ENCODE measurements at places on chromosomes 12 and 14. TPM values are rescaled to one million over a fixed set of nuclear protein-coding genes. Genes with fewer than 3 reads are reported as not detected.

DENR gene
- 26.3 TPM for total RNA-seq

CTSG gene
- not detected for total RNA-seq

CORO1C gene
- 269 TPM for total RNA-seq

NELL2 gene
- total RNA-seq = not detected

POTEG gene
- total RNA-seq = not detected

DRAM1 gene
- 32.7 TPM for total RNA-seq

CNTN1 gene
- 1.8 TPM for total RNA-seq

GLS2 gene
- 0.13 TPM for total RNA-seq

CDCA4 gene
- 10.0 TPM for total RNA-seq

ADAM21 gene
- total RNA-seq = 0.86 TPM

RND1 gene
- 0.26 TPM for total RNA-seq

TMEM30B gene
- total RNA-seq = 0.86 TPM

OAS3 gene
- 5.5 TPM for total RNA-seq

PTHLH gene
- total RNA-seq = 1.6 TPM

ANKRD33 gene
- 0.03 TPM for total RNA-seq

HSPA2 gene
- 23.3 TPM for total RNA-seq

CLBA1 gene
- total RNA-seq = 12.1 TPM

KRT74 gene
- not detected for total RNA-seq

USP44 gene
- total RNA-seq = 0.69 TPM

GALNT8 gene
- total RNA-seq = not detected

E2F7 gene
- total RNA-seq = 16.7 TPM

IFNG gene
- not detected for total RNA-seq

WNT1 gene
- total RNA-seq = not detected

PLCZ1 gene
- total RNA-seq = not detected

RPL6 gene
- 807 TPM for total RNA-seq

ADAMTS20 gene
- not detected for total RNA-seq

KLRC3 gene
- not detected for total RNA-seq

MAP3K9 gene
- total RNA-seq = 0.07 TPM

RPL10L gene
- not detected for total RNA-seq

COPZ1 gene
- total RNA-seq = 111 TPM

SLC39A9 gene
- total RNA-seq = 139 TPM

SMCO2 gene
- total RNA-seq = 0.40 TPM

TSPAN9 gene
- 63.0 TPM for total RNA-seq

NYNRIN gene
- 6.9 TPM for total RNA-seq

SOX5 gene
- total RNA-seq = 6.6 TPM

BICDL1 gene
- not detected for total RNA-seq

GLTP gene
- total RNA-seq = 52.2 TPM

SLCO1B1 gene
- total RNA-seq = not detected

TAS2R19 gene
- 5.1 TPM for total RNA-seq

UNC79 gene
- total RNA-seq = 0.33 TPM

RDH12 gene
- not detected for total RNA-seq

KLHL33 gene
- total RNA-seq = 0.03 TPM

DAO gene
- not detected for total RNA-seq

EID3 gene
- total RNA-seq = 14.2 TPM

BIN2 gene
- not detected for total RNA-seq

LMNTD1 gene
- total RNA-seq = 0.63 TPM

TARBP2 gene
- total RNA-seq = 32.9 TPM

ACOT6 gene
- not detected for total RNA-seq

FKBP3 gene
- 13.2 TPM for total RNA-seq

CLEC9A gene
- total RNA-seq = not detected

ST8SIA1 gene
- total RNA-seq = 2.2 TPM

PCBP2 gene
- 411 TPM for total RNA-seq

Measured in smooth muscle cell of the pulmonary artery (primary cell).